ENCODE measurements at places on chromosomes 1 and 21. TPM values are rescaled to one million over a fixed set of nuclear protein-coding genes. Genes with fewer than 3 reads are reported as not detected.

- H3K27ac ChIP-seq = no peak overlapping the region
- DNase-seq = no peak
- no peak overlapping the region for H3K4me3 ChIP-seq
These were observed 67.6 kb downstream of the USP24 start for GRCh38 chr1:55147524-55147923.

DNA sequence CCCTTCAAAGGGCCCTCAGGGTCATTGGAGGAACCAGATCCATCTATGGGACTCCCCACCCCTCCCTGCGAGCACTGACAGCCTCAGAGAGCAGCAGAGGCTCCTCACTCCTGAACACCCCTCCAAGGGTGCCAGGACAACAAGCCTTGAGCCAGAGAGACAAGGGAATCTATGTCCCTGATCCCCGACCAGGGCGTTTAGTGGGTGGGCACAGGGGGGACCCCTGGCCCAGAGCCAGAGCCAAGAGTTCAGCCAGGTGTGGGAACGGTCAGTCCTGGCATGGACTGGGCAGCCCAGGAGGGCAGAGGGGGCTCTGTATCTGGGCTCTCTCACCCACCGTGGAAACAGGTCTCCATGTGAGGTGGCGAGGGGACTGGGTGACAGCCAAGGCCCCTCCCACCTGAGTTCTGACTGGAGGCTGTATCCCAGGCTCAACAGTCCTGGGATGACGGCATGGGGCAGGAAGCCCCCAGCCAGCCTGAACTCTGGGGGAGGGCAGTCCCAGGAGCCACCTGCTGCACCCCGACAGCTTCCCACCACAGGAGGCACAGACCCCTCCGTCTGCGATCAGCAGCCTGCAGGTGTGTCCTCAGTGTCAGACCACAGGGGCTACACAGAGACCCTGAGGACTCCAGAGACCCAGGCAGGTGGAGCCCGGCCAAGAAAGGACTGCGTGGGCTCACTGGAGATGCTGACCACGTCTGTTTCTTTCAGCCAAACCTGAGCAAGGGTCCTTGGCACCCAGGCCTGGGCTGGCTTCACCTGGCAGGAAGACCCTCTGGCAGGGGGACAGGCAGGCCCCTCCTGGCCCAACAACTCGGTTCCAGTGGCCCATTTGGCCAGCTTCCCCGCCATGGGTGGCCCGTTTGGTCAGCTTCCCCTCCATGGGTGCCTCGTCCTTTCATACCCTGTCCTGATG is 11.2 kb upstream of the SRARP start:
- no peak overlapping the region for H3K27ac ChIP-seq
- DNase-seq = no peak
- no peaks in the 10 kb centered on the region for H3K27me3 ChIP-seq
- no peaks in the 10 kb centered on the region for H3K36me3 ChIP-seq
- H3K4me1 ChIP-seq = no peaks in the 10 kb centered on the region

DNA sequence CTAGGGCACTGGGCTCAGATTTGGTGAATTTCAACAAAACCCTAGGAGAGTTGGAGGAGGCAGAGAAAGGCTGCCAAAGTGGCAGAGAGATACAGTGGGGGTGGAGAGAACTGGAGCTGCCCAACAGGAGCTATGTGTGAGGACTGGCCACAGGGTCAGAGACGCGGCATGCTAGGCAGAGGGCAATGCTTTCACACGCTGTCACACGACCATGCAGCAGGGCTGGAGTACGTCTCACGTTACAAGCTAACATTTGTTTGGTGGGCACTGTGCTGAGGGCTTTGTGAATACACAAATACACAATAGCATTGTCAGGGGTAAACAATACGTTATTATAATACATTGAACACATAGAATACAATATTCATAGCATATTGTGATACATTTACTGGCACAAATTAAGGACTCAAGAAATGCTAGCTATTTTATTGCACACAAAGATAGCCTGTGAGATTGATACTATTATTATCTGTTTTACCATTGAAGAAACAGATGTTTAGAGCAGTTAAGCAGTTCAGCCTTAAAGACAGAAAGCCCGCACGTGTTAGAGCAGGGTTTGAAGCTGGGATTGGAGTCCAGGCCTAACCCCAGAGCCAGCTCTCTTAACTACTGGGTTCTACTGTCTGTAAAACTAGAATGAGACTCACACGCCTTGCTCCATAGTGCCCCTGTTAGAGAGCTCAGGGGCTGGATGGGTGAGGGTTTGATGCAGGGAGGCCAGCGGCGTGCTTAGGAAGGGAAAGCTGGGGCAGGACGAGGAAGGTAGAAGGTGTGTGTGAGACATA is 4.5 kb downstream of the RAB7B start:
- no peaks in the 10 kb centered on the region for H3K27me3 ChIP-seq
- H3K36me3 ChIP-seq = peaks cover 3% of the 10 kb centered on the region
- H3K4me1 ChIP-seq = peaks cover 32% of the 10 kb centered on the region
- DNase-seq = no peak

GRCh38 chr1:81432654-81433109 is 368.1 kb upstream of the ADGRL2 start:
- H3K27me3 ChIP-seq = no peaks in the 10 kb centered on the region
- H3K27ac ChIP-seq = no peak overlapping the region
- no peak for DNase-seq
- H3K36me3 ChIP-seq = no peaks in the 10 kb centered on the region
- no peaks in the 10 kb centered on the region for H3K4me1 ChIP-seq

DNA sequence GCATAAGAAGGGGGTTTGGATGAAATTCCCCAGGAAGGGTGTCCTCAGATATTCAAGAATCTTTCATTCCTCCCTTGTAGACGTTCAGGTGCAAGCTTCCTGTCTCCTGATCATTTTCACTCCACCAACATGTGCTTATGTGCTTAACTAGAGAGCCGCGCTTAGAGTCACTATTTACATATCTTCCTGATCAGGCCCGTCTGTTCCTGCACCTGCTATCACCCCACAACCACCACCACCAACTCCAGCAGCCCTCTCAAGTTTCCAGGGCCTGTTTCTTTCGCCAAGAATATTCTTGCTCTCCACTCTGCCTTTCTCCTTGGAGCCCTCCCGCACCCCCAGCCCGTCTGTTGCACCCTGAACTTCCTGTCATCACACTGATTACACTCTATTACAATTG is 113.4 kb downstream of the SPSB1 start:
- no peak overlapping the region for H3K4me3 ChIP-seq
- DNase-seq = no peak
- no peaks in the 10 kb centered on the region for H3K36me3 ChIP-seq

- H3K27ac ChIP-seq = no peak overlapping the region
- no peaks in the 10 kb centered on the region for H3K27me3 ChIP-seq
- H3K36me3 ChIP-seq = no peaks in the 10 kb centered on the region
- H3K4me3 ChIP-seq = no peak overlapping the region
These were observed 3.5 kb downstream of the SAMSN1 start for GRCh38 chr21:14542638-14543037.

DNA sequence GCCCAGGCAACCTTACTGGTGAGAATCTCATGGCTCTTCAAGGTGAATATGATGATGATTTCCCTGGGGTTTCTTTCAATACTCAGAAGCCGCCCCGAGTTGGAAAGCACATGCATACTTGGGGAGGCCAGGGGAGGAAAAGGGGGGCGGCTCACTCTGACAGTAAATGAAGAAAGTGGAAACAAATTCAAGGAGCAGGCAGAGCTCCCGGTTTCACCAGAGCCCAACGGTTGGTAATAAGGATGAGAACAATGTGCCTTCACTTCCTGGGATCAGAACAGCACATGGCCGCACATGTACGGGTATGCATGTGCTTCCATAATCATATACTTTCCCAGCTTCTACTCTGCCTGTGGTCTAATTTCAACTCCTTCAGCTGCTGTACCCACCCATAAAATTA is 3.8 kb upstream of the ARHGEF2 start:
- no peaks in the 10 kb centered on the region for H3K27me3 ChIP-seq
- H3K36me3 ChIP-seq = no peaks in the 10 kb centered on the region
- DNase-seq = no peak
- H3K27ac ChIP-seq = peak overlapping the region; percentile 92

DNA sequence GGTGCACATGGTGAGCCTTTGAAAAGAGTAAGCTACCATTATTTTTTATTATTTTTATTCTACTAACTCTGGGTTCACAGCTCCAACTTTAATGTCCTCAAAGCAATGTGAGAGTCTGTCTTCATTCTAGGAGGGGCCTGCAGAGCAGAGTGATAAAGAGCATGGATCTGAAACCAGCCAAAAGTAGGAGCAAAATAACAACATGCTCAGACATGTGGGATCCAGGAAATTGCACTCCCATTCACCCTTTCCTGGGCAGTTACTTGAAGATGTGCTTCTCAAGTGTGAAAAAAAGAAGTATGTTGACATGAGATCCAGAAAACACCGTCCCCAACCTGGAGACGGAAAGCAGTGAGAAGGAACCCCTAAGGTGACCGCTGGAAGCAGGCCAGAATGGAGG is 8.7 kb upstream of the LIN28A start:
- no peaks in the 10 kb centered on the region for H3K36me3 ChIP-seq
- H3K4me3 ChIP-seq = no peak overlapping the region
- H3K4me1 ChIP-seq = peaks cover 12% of the 10 kb centered on the region
- no peaks in the 10 kb centered on the region for H3K27me3 ChIP-seq

DNA sequence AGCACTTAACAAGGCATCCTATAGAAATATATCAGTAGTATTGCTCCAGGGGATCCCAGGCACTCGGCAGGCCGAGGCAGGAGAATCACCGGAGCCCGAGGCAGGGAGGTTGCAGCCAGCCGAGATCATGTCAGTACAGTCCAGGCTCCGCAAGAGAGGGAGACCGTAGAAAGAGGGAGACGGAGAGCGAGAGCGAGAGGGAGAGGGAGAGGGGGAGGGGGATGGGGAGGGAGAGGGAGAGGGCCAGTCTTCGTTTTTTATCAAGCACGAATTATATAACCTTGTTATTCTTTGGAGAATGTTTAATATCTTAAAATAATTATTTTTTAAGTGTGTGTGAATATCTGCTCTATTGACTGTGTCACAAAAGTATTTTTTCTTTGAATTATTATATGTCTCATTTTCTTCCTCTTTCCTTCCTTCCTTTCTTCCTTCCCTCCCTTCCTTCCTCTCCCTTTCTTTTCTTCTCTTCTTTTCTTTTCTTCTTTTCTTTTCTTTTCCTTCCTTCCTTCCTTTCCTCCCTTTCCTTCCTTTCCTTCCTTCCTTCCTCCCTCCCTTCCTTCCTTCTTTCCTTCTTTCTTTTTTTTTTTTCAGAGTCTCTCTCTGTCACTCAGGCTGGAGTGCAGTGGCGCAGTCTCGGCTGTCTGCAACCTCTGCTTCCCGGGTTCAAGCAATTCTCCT is 233.7 kb downstream of the SRGAP2C start:
- no peak overlapping the region for H3K27ac ChIP-seq
- DNase-seq = no peak
- H3K27me3 ChIP-seq = no peaks in the 10 kb centered on the region
- H3K4me1 ChIP-seq = no peaks in the 10 kb centered on the region
- no peaks in the 10 kb centered on the region for H3K36me3 ChIP-seq
- H3K4me3 ChIP-seq = no peak overlapping the region

DNA sequence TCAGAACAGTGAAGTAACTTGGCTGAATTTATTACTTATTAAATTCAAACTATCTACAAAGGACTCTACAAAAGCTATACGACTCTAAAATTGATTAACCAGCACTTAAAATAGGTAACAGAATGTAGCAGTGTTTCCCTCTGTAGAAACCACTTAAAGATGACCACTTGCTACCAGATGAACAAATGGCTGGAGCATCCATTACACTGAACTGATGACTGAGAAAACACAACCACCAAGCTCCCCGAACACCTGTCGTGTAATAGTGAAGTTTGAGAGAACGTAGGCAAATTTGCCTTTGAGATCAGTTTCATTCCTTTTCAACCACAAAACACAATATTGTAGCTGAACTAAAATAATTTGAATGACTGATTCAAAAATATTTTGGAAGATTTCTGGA is 226.7 kb downstream of the KCNT2 start:
- no peaks in the 10 kb centered on the region for H3K36me3 ChIP-seq
- H3K27me3 ChIP-seq = no peaks in the 10 kb centered on the region
- DNase-seq = no peak
- no peak overlapping the region for H3K4me3 ChIP-seq
- H3K27ac ChIP-seq = no peak overlapping the region

GRCh38 chr21:32920474-32920873 is 105.3 kb upstream of the OLIG2 start:
- H3K4me3 ChIP-seq = no peak overlapping the region
- no peaks in the 10 kb centered on the region for H3K27me3 ChIP-seq
- H3K4me1 ChIP-seq = peaks cover 2% of the 10 kb centered on the region
- no peak for DNase-seq

DNA sequence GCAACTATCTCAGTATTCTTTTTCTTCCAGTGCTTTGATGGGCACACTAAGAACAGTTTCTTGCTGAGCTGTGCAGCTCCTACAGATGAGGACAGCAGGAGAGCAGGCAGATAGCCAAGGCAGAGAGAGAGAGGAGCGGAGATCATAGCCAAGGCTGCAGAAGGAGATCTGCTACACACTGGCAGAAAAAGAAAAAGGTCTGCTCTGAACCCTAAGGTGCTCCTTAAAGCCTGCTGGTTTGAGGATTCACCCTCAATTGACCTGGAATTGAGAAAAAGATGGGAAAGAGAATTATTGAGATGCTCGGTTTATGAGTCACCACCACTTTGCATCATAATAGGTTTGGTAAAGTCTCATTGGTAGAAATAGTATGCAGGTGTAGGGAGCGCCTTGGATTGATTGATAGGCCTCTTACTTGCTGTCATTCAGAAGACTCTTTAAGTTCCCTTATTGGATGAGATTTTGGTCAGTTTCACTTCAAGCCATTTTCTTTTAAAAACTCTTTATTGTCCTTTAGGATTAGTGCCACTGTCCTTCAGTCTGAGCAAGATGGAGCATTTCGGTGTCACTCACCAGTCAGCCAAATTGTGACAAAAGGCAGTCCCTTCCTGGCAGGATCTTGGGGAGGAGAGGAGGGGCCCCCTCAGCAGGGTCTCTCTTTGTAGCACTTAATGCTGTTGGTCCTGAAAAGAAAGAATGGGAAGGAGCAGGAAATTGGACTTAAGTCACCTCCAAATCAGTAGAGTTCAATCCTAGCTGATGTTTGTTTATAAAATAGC is 685.0 kb downstream of the ADGRL2 start:
- H3K4me3 ChIP-seq = no peak overlapping the region
- peaks cover 6% of the 10 kb centered on the region for H3K4me1 ChIP-seq
- H3K27ac ChIP-seq = no peak overlapping the region
- peak; percentile 39 for DNase-seq
- no peaks in the 10 kb centered on the region for H3K27me3 ChIP-seq

- no peak overlapping the region for H3K4me3 ChIP-seq
- no peaks in the 10 kb centered on the region for H3K4me1 ChIP-seq
- H3K36me3 ChIP-seq = no peaks in the 10 kb centered on the region
- H3K27me3 ChIP-seq = no peaks in the 10 kb centered on the region
- H3K27ac ChIP-seq = no peak overlapping the region
- DNase-seq = no peak
These were observed 8.5 kb upstream of the S100B start for GRCh38 chr21:46613391-46613790.

- no peaks in the 10 kb centered on the region for H3K36me3 ChIP-seq
- H3K4me3 ChIP-seq = no peak overlapping the region
- DNase-seq = no peak
- no peak overlapping the region for H3K27ac ChIP-seq
- H3K4me1 ChIP-seq = peaks cover 10% of the 10 kb centered on the region
These were observed 2.6 kb downstream of the GABPA start for GRCh38 chr21:25737421-25737820.

- H3K27me3 ChIP-seq = no peaks in the 10 kb centered on the region
- peaks cover 4% of the 10 kb centered on the region for H3K4me1 ChIP-seq
- no peaks in the 10 kb centered on the region for H3K36me3 ChIP-seq
- H3K4me3 ChIP-seq = no peak overlapping the region
These were observed 102.4 kb downstream of the DMRTB1 start for GRCh38 chr1:53561503-53562105.

Gene EDARADD
- total RNA-seq = 2.2 TPM

Gene TCEANC2
- total RNA-seq = 4.6 TPM

Gene HFM1
- 0.53 TPM for total RNA-seq

Gene PTGS2
- 2.5 TPM for total RNA-seq

Gene LORICRIN
- total RNA-seq = not detected

Gene RIPPLY3
- not detected for total RNA-seq

Gene FOXO6
- total RNA-seq = 1.2 TPM

All from astrocyte (in vitro differentiated cells and primary cell).